ENCODE measurements at places on chromosomes 4 and X. TPM values are rescaled to one million over a fixed set of nuclear protein-coding genes. Genes with fewer than 3 reads are reported as not detected.

ANXA10 gene
- total RNA-seq: not detected

TENM3 gene
- total RNA-seq: not detected

NAP1L2 gene
- 1.6 TPM for total RNA-seq

UCP1 gene
- total RNA-seq: not detected

KIT gene
- total RNA-seq: 0.96 TPM

NXF2 gene
- total RNA-seq: not detected

ZFYVE28 gene
- 12.5 TPM for total RNA-seq

GRCh38 chr4:179441596-179441995 lies 1999.4 kb upstream of the AGA start:
- no peak for DNase-seq
- no peaks in the 10 kb centered on the region for H3K4me1 ChIP-seq
- no peak overlapping the region for H3K27ac ChIP-seq

- no peaks in the 10 kb centered on the region for H3K27me3 ChIP-seq
- peak overlapping the region; percentile 77 for H3K27ac ChIP-seq
- peaks cover 24% of the 10 kb centered on the region for H3K4me1 ChIP-seq
- peak overlapping the region; percentile 2 for H3K4me3 ChIP-seq
- peak; percentile 65 for DNase-seq
- H3K36me3 ChIP-seq: no peaks in the 10 kb centered on the region
Measured at GRCh38 chrX:154327038-154327820, 31.6 kb downstream of the TKTL1 start.

DNA sequence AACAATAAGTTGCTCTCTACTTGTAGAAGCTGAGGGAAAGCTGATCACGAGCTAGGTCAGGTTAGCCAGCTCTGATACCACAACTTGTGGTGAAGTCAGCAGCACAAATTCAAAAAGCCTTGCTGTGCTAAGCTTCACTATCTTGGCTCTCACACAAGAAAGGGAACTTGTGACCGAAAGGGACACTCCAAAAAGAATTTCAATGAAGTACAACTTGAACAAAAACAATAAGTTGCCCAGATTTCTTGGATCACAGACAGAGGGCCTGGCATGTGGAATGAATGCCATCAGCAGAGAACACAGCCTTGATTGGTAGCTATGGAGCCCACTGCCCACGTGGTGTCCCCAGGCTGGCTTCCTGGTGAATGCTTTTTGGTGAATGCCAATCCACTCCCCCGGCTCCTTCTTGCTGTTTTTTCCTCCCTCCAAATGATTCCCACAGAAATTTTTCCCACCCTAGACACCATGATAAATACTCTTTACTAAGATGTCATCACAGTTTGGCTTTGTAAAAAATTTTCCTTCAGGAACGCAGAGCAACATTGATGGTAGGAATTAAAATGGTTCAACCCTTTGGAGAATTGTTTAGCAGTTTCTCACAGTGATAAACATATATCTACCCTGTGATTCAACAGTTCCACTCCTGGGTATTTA lies 82.6 kb downstream of the ANXA3 start:
- H3K27me3 ChIP-seq: peaks cover 41% of the 10 kb centered on the region
- no peak overlapping the region for H3K27ac ChIP-seq
- no peak overlapping the region for H3K4me3 ChIP-seq
- H3K4me1 ChIP-seq: peaks cover 20% of the 10 kb centered on the region
- DNase-seq: no peak

- H3K27ac ChIP-seq: no peak overlapping the region
- no peak for DNase-seq
- no peaks in the 10 kb centered on the region for H3K36me3 ChIP-seq
- peaks cover 2% of the 10 kb centered on the region for H3K27me3 ChIP-seq
- H3K4me3 ChIP-seq: no peak overlapping the region
Measured at GRCh38 chr4:11488657-11489452, 60.2 kb upstream of the HS3ST1 start.

GRCh38 chr4:151192556-151193235 lies 84.3 kb upstream of the PRSS48 start:
- no peak overlapping the region for H3K4me3 ChIP-seq
- peaks cover 10% of the 10 kb centered on the region for H3K27me3 ChIP-seq
- no peak overlapping the region for H3K27ac ChIP-seq
- no peak for DNase-seq
- H3K4me1 ChIP-seq: no peaks in the 10 kb centered on the region
- H3K36me3 ChIP-seq: no peaks in the 10 kb centered on the region

DNA sequence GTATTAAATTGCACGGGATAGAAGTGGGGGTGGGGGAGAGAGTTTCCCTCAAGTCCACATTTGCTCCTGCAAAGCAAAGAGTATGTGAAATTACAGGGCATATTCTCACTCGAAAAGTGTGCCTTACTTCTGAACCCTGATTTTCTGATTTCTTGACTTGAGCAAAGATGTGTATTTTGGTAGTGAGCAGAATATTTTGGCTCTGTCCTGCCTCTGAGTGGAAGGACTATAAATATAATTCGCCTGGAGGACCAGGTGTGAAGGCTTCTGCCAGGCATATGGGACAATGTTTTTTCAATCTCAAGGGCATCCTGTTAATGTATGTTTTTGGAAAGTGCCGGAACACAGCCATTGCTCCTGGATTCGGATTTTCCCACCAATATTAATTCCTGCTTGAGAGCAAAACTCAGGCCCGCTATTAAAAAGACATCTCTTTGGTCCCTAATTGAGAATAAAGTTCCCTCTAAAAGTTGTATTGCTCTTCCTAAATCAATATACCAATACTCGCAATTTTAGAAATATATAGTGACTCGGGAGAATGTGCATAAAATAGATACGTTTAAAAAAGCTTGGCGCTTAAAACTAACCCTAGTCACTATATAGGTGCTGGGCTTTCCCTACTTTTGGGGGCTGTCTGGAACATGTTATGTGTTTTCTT lies 15.3 kb upstream of the PITX2 start:
- no peak overlapping the region for H3K4me3 ChIP-seq
- no peaks in the 10 kb centered on the region for H3K4me1 ChIP-seq
- no peak overlapping the region for H3K27ac ChIP-seq
- no peak for DNase-seq
- peaks cover 86% of the 10 kb centered on the region for H3K27me3 ChIP-seq

Measured in activated CD8-positive, alpha-beta memory T cell treated with anti-CD3 and anti-CD28 coated beads, Interleukin-2, amount 10 ng/mL, durations not matched to agents 7 days and 5 days (primary cell).